ENCODE measurements at places on chromosomes 2 and 18. TPM values are rescaled to one million over a fixed set of nuclear protein-coding genes. Genes with fewer than 3 reads are reported as not detected.

The IL1F10 gene
- total RNA-seq, result not detected

The YPEL5 gene
- total RNA-seq, result 109 TPM

The IL18RAP gene
- total RNA-seq, result 11.3 TPM

- H3K27me3 ChIP-seq, result no peaks in the 10 kb centered on the region
- DNase-seq, result no peak
- H3K27ac ChIP-seq, result no peak overlapping the region
- H3K4me3 ChIP-seq, result no peak overlapping the region
Observed at GRCh38 chr2:237939251-237939650, 27.6 kb upstream of the UBE2F start.

DNA sequence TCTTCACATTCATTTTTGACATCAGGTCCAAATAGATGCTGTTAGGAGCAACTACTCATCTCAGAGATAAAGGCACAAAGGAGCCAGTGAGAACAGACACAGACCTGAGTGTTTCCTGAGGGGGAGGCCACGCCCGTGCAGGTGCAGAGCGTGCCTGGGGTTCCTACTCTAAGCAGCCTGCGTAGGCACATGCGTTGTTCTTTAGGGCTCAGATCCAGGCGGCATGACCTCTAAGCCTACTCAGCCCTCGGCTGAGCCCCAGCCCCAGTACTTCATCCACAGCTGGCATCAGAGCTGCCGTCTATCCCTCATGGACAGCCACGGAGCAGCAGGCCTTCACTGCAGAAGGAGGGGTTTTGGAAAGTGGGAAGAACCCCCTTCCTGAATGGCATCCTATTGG is 54.9 kb upstream of the PXDN start:
- peak overlapping the region; percentile 26 for H3K27ac ChIP-seq
- no peak overlapping the region for H3K4me3 ChIP-seq
- no peaks in the 10 kb centered on the region for H3K27me3 ChIP-seq
- no peak for DNase-seq

- no peaks in the 10 kb centered on the region for H3K27me3 ChIP-seq
- peak overlapping the region; percentile 98 for H3K27ac ChIP-seq
- peak overlapping the region; percentile 72 for H3K4me3 ChIP-seq
- DNase-seq, result no peak
- H3K4me1 ChIP-seq, result peaks cover 32% of the 10 kb centered on the region
Observed at GRCh38 chr2:8684878-8685696, 3.2 kb downstream of the ID2 start.

GRCh38 chr2:15145046-15145817 is 415.9 kb downstream of the NBAS start:
- DNase-seq, result no peak
- H3K36me3 ChIP-seq, result no peaks in the 10 kb centered on the region
- no peaks in the 10 kb centered on the region for H3K27me3 ChIP-seq
- no peak overlapping the region for H3K4me3 ChIP-seq

DNA sequence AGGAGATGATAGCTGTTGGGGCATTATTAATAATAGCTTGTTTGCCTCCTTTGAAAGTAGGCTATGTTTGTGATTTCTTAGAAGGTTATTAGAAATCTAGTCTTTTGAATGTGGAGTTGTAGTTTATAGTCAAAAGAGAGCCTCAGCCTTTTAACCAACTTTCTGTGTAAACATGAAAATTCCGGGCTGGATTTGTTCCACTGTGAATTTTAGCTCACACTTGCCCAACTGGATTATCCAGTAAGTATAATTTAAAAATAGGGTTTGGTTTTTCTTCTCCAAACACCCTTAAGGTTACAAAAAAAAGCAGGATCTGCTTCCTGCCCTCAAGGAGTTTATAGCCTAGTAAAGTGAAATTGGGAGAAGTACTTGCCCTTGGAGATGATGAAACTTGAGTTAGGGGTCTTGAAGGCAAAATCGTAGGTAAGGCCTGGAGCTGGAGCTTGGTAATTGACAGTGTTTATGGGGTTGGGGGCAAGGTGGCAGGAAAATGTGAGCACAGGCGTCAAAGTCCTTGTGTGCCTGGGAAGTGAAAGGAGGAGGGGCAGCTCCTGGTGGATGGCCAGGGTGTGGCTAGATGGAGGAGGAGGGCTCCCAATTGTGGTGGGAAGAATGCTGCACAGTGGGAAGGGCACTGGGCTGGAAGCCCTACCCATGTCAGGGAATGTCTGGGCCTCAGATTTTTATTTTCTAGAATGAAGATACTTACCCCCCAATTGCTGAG is 21.3 kb downstream of the ITGA6 start:
- no peaks in the 10 kb centered on the region for H3K27me3 ChIP-seq
- peaks cover 8% of the 10 kb centered on the region for H3K4me1 ChIP-seq
- no peak overlapping the region for H3K27ac ChIP-seq
- H3K36me3 ChIP-seq, result no peaks in the 10 kb centered on the region
- no peak for DNase-seq

Measured in esophagus muscularis mucosa (tissue), 4 donors.